ENCODE measurements at places on chromosomes 16 and 17. TPM values are rescaled to one million over a fixed set of nuclear protein-coding genes. Genes with fewer than 3 reads are reported as not detected.

DNA sequence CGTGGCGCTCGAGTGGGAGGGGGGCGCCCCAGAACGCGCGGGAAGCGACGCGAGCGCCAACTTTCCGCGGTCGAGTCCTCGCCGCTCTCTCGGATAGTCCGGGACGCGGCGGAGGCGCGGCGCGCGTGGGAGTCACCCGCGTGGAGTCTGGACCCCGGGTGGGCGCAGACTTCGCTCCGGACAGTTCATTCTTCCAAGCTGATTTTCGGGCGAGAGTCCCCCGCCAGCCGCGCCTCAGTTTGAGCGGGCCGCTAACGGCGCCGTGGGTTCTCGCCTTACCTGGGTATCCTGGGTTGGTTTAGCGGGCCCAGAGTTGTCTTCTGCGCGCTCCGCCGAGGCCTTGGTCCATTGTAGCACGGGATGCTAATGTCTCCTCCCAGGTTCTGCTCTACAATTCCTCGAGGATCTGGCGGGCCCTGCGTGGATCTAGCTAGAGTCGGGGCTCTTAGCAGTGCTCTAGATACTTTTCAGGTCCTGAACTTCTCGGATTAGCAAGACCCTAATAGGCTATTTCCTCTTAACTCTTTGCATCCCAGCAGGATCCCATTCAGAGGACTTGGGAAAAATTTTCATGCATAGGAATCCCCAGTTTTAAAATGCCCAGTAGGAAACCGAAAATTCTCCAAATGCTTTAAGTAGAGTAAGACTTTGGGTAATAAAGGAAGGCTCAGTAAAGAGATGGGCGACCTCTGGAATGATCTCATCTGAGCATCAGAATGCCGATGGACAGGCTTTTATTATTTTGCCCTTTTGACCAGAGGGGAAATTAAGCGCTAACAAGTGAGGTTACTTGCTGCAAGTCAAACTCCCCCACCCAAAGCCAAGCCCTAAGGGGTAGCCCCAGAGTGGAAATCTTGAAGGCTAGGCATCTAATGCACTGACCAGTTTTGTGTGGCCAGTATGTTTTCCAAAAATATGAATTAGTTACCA, 537 bp upstream of the GJC1 start:
- no peak for DNase-seq

GRCh38 chr17:70716551-70716950, 547.2 kb downstream of the KCNJ2 start:
- no peak for DNase-seq

GRCh38 chr16:63346000-63346399, 1309.8 kb upstream of the CDH8 start:
- no peak for DNase-seq

DNA sequence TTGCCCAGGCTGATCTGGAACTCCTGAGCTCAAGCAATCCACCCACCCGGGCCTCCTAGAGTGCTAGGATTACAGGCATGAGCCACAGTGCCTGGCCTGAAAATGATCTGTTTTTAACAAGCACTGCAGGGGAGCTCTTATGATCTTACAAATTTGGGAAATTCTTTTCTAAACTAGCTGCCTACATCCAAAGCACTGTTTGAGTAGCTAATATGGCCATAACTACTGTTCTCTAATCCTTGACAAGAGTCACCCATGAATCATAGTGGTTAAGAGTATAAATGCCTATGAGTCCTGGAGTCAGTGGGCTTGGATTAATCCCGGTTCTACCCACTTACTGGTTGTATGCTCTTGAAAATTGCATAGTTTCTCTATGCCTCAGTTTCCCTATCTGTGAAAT, 1.4 kb upstream of the CPPED1 start:
- no peak for DNase-seq

GRCh38 chr16:2190659-2191445, 5.6 kb downstream of the CASKIN1 start:
- DNase-seq, result no peak

The FBXL16 gene
- polyA plus RNA-seq, result 0.11 TPM

Data from AG04450 (cell line).